ENCODE measurements at places on chromosomes 1 and 21.

DNA sequence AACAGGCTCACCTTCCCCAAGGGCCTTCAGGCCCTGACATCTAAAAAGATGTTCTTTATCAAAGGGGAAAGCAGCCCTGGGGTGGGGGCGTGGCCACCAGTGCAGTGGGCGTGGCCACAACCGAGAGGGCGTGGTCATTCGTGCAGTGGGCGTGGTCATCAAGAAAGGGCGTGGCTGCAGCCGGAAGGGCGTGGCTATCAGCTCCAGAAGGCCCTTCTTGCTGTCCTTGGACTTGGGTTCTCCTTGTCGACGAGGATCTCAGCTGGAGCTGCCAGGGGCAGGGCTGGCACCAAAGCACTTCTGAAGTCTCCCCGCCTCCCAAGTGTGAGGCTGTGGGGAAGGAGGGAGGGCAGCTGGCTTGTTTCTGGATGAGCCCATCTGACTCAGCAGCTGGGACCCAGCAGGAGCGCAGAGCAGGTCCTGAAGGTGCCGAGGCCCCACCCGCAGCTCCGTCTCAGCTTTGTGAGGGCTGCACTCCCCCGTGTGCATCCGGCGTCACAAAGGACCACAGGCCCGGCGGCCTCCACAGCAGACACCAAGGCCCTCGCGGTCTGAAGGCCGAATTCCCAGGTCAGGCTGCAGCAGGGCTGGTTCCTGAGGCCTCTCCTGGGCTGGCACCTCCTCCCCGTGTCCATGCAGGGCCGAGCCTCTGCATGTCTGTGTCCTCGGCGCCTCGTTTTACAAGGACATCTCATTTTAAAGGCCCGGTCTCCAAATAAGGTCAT lies 12.8 kb downstream of the PDE9A start:
- DNase-seq = no peak

DNA sequence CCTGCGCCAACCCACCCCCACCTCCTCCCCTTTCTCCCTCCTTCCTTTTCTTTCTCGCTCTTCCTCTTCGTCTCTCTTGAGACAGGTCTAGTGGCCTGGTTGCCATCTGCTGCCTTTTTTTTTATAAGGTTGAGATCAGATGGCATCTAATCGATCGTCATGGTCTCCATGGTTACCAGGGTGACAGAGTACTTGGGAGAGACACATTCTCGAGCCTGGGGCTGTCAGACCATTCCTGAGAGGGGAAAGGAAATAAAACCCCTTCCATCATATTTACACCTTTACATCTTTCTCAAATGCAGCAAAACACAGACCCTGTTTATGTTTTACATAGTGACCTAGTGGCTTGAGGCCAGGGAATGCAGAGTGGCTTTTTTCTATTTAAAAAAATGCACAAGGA lies 53.5 kb upstream of the SLC22A15 start:
- no peak for DNase-seq

DNA sequence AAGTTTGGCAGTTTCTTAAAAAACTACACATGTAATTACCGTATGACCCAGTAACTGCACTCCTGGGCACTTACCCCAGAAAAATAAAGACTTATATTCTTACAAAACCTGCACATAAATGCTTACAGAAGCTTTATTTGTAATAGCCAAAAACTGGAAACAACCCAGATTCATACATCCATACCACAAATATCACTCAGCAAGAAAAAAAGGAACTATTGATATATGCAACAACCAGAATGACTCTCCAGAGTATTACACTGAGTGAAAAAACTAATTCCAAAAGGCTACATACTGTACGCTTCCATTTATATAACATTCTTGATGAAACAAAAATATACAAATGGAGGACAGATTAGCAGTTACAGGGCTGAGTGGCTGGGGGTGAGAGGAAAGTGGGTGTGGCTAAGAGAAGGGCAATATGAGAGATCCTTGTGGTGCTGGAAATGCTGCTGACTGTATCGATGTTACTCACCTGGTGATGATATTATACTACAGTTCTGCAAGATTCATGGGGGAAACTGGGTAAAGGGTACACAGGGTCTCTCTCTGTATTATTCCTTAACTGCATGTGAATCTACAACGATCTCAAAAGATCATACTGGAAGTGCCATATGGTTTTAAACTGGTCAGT lies 96.0 kb upstream of the GNG4 start:
- no peak for DNase-seq

DNA sequence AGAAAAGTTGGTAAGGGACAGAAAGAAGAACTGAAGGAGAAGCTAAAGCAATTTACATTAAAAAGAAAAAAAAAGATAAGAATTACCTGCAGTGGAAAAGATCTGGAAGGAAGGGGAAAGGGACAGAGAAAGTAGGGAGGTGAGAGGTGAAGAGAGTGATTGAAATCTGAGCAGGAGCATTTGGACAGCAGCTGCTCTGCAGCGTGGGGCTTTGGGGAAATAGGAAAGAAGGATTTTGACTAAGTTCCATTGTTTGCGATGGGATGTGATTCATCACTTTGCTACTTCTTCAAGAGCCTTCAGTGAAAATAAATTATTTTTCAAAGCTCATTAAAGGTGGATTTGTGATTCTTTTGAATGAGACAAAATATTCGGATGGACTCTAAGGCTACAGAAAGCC lies 26.1 kb upstream of the NMNAT2 start:
- DNase-seq = peak; percentile 61
